ENCODE measurements at places on chromosomes 5 and 9.

DNA sequence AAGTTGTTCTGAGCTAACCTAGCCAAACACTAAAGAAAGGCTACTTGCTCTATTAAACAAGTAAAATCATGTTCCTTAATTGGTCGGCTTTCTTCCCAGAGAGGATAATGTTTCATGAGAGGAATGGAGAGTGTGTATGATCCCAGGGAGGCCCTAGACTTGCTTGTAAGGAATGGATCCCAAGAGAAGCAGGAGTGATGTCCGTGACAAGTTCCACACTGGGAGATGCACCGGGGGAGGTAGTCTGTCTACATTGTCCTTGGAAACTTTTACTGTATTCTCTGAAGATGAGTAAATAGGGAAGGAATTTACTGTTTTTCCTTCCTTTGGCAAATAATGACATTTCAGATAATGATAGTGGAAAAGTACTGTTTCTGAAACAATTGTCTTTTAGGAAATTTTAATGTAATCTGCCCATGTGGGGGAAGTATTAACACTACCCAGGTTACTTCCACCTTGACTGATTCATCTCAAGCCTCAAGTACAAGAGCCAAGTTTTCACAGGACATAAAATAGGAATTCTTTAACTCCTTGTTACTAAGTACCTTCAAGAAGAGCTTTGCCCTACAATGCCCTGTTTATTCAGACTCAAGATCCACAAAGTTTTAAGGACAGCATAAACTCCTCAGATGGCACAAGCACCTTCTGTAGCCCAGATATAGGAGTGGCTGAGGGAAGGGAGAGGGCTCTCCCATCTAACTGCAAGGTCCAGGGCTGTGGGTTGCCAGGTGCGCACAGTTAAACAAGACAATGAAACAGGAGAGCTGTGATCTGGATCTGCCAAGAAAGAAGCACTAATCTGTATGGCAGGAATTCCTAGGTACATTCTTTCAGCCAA, 152.1 kb downstream of the GNA14 start:
- no peak for DNase-seq

DNA sequence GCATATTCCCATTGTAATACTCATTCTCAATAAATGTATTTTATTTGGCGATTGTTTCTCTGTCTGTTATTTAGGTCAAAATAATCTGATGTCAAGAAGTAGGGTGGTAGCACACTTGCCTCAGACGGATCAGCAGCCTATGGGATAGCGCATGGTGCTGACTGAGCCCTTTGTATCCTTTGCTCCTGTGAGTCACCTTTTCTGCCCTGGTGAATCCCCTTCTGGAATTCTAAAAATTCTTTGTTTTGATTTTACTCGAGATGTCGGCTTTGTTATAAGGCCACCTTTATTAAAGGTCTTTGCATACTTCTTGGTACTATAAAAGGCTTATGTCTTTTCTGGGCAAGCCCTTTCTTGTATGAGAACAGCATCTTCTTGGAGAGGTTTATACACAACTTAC, 1187.8 kb downstream of the CDH9 start:
- DNase-seq, result no peak

DNA sequence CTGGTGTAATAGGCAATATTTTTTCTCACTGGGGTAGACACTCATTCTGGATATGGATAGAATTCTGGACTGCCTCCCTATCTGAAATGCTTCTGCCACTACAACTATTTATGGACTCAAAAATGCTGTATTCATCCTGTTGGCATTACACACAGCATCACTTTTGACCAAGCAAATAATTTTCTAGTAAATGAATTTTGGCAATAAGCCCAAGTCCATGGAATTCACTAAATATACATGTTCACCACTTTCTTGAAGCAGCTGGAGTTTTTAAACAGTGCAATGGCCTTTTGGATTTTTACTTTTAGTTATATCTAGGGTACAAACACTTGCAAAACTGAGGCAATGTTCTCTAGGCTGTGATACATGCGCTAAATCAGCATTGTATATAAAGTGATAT, 724.9 kb upstream of the EDIL3 start:
- no peak for DNase-seq

DNA sequence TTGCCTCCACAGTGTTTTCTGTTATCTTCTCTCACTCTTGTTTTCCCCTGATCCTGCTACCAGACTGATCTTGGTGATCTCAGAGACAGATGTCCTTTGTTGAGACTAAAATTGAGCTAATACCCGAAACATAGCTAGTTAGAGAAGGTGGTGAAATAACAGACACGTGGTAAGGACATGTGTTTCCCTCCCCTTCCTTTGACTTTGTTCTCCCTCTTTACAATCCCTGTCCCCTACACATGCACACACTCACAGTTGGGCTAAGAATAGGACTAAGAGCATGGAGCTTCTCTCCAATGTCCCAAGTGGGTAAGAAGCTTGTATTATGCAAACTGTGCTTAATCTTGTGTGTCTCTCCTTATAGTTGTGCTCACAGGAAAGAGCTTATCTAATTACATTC, 1603.0 kb upstream of the C9orf72 start:
- no peak for DNase-seq

DNA sequence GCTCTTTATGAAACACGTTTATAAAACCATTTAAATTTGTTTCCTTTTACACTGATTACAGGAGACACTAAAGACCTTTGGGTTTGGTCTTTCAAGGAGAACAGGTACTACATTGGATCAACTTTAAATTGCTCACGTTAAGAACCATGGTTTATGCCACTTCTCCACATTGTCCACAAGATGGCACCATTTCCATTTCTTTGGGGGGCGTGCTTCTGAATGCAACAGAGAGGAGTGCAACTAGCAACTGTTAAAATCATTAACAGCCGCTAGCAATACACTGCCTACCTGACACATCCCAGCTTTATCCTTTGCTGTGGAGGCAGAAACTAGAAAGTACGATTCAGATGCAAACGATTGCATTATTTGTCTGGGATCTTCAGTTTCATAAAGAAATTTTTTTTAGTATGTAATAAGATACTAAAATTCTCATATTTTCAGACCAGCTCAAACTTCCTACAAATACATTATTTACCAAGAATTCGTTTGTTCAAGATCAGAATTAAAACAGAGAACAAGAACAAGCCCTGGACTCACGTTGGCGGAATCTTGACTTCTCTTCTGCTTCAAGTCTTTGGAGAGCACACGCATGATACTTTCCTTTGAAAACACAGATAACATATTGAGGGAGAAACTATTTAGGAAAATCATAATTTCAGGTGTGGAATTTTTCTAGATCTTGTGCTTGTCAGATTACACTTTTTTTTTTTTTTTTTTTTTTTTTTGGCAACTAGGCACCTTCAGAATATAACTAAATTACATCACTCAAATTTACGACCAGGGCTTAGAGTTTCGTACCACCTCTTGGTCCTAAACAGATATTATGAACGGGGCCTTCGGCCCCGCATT, 702 bp downstream of the CDC20B start:
- DNase-seq, result no peak

GRCh38 chr5:54518818-54519508, 1.4 kb downstream of the SNX18 start:
- DNase-seq, result no peak

DNA sequence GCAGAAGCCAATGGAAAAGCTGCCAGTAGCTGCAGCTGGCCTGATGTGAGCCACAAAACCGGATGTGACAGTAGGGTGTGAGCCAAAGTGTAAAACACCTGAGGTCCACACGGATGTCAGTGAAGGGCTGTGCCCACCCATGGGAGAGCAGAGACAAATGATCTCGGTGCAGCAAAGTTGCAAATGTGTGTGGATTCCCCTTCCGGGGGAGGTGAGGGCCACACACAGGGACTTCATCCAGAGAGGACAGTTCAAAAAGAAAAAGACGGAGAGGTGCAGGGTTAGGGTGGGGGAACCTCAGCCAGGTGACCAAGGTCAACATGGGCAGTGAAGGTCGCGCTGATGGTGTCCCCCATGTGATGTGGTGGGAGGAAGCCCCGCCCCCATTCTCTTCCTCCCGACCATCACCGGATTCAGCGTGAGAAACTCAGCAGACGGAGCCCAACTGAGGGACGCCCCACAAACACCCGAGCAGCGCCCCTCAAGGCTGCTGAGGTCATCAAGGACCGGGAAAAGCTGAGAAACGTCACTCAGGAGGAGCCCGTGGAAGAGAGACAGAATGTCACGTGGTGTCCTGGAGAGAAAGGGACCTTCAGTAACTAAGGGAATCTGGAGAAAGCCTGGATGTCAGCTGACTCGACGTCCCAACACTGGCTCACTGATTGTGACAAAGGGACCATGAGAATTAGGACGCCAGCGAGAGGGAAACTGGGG, 11.4 kb upstream of the PTGDS start:
- no peak for DNase-seq

- no peak for DNase-seq
Measured at GRCh38 chr5:124025306-124025845, 513.4 kb downstream of the CSNK1G3 start.

- no peak for DNase-seq
Measured at GRCh38 chr9:129291041-129291501, 113.0 kb upstream of the IER5L start.

GRCh38 chr9:137198051-137198901, 2.3 kb downstream of the TPRN start:
- DNase-seq, result no peak

DNA sequence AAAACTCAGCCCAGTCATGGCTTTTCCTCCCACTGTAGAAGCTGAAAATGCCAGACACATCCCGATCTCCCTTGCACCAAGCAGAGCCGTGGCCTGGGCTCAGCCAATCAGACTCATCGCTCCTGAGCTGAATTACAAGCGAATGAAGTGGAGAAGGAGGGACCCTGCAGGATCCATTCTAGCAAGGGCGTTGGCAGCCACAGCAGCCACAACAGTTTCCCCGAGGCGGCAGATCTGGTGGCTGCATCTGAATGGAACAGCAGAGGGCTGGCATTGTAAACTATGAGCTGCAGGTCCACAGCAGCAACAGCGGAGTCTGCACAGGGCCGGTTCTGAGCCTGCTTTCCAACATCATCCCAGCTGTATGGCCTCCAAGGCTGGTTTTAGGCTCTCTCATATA, 23.8 kb downstream of the ALG2 start:
- DNase-seq, result no peak

DNA sequence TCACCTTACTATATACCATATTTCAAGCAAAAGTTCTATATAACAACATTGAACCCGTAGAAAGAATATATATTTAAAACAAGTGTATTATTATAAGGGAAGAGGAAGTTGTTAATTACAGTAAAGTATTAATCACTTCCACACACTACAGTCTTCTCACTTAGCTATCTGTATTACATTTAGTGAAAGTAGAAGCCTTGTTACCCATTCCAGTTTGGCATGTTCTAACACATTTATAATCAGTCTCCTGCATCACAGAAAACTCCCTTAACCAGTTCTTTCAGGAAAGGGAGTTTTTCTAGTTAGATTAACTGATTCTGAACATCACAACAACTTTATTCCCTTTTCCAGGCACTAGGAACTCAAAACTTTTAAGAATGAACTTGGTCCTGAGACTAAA, 6.9 kb downstream of the RAB14 start:
- no peak for DNase-seq

GRCh38 chr9:131603199-131603598, 57.9 kb downstream of the PRRT1B start:
- no peak for DNase-seq

- no peak for DNase-seq
Measured at GRCh38 chr9:127873223-127873691, 4.2 kb downstream of the AK1 start.

GRCh38 chr9:87267251-87268070, 230.2 kb upstream of the DAPK1 start:
- no peak for DNase-seq

DNA sequence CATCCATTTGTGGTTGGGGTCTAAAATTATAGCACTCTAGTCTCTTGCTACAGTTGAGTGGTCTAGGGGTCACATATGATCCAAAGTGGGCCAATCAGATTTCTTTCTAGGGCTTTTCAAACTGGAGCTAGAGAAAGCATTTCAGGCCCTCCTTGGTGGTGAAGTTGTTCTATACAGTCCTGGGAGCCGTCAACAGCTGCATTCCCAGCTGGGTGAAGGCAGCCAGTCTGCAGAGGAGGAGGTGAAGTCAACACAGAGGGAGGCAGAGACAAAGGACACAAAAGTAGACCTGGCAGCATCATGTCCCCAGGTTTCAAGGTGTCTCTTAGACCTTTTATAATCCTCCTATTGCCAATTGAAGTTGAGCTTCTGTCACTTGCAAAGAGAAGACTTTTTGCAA, 518.2 kb downstream of the BNC2 start:
- no peak for DNase-seq

DNA sequence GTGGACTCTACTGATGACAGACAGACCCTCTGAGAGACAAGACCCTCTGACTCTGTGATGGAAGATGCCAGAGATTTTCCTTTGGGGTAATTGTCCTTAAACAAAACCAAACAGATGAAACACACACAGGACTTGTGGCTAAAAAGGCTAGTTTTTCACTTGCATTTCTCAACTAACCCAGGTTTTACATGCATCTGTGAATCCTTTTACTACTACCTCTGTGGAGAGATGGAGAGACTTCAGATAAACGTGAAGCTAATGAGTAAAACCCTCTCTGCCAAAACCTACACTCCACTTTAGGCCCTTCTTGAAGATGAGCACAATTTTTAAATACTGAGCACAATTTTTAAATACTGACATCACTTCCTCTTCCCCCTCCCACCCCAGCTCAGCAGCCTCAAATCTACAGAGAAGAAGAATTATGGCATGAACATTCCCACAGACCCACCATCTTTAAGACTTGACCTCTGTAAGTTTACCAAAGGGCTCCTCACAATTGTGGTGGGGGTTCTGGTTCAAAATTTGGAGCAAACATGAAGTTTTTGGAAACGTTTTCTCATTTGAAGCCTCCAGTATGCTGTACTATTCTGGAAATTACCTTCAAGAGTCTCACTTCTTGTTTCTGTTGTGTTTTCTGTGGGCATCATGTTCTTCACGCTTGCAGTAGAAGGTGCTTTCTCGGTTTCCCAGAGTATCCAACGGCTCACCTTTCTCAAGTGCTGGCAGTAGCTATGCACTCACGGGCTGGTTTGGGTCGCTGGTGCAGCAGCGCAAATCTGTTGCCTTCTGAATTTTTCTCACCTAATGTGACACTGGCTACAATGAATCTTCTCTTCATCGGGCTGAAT, 42.7 kb downstream of the ACER2 start:
- no peak for DNase-seq

GRCh38 chr9:136010176-136010575, 49.0 kb upstream of the UBAC1 start:
- no peak for DNase-seq

- no peak for DNase-seq
Measured at GRCh38 chr5:132294728-132295504, 722 bp downstream of the SLC22A4 start.

DNA sequence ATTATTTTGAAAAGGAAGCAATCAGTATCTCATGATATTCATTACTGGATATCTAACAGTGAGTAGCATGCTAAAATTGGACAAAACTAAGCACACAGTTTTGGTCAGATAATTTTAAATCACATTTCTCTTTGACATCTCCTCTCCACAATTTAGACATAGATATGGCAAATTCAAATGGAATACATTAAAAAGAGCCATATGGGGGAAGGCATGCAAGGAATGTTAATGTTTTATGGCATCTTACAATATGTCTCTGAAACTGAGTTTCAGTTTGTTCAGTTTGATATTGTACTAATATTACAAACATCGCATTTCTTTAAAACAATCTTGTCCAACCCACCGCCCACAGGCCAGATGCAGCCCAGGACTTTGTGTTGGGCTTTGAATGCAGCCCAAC, 151.0 kb downstream of the HTR1A start:
- DNase-seq, result no peak

GRCh38 chr5:111353035-111353434, 128.9 kb downstream of the CAMK4 start:
- no peak for DNase-seq

Data from smooth muscle cell of the brain vasculature (primary cell).